Activated T-helper 1 cell treated with anti-CD3 and anti-CD28 coated beads, Interleukin-2, amount 50 U/mL, for 16 hours (primary cell): ENCODE measurements at places on chromosomes 1 and 21.

DNA sequence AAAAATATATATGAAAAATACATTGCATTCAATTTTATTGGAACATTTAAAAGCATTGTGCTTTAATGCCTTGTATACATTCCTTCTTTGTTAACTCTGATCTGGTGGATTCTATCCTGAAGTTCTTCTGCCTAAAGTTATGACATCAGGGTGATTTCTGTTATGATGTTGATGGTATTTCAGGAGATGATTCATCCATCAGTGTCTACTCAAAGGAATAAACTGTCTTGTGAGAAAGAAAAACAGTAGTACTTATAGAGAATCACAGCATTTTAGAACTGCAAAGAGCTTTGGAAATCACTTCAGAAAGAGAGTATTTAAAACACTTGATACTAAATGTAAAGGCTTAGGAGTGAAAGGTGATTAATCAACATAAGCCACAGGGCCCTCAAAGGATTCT, 155.7 kb downstream of the PTPRC start:
- no peak for DNase-seq

DNA sequence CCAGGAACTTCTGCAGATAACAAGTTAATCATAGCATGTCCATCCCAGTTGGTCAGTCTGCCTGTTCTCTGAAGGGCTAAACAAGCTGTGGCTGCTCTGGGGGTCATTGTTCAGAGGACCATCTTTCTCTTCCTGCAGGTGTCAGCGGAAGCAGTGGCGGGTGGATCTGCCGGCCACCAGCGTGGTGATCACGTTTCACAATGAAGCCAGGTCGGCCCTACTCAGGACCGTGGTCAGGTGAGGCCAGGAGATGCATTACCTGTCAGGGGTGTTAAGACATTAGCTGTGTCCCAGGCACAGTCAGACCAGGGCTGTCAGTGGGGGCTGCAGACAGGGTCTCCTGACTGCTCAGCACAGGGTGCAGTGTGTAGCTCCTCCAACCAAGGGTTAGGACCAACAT, 168.8 kb downstream of the GALNT2 start:
- no peak for DNase-seq

DNA sequence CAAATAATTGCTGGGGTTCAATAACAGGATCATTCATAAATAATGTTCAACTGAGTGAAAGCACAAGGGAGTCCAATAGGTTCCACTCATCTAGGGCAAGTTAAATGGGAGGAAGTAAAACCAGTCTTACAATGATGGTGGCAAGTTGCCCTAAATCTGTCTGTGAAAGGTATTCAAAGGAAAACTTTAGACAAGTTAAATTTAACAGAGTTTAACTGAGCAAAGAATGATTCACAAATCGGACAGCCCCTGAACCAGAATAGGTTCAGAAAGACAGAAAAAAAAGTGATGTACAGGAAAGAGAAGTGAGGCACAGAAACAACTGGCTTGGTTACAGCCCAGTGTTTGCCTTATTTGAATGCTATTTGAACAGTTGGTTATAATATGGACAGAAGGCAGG, 183.5 kb upstream of the ADGRL4 start:
- no peak for DNase-seq

DNA sequence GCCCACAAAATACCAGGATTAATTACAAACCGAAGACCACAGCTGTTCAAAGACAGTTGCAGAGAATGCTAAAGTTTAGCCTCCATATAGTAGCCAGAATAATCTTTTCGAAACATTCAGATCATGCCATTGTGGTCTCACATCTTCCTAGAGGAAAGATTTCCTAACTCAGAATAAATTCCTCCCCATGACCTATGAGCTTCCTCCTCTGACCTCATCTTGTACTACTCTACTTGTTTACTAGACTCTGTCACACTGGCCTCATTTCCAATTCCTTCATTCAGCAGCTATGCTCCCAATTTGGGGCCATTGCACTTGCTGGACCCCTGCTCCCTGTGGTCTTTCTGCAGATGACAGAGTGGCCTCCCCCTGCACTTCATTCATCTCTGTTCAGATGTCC, 71.8 kb upstream of the LRRC53 start:
- DNase-seq = no peak

GRCh38 chr21:45607909-45608295, 35.6 kb upstream of the PCBP3 start:
- no peak for DNase-seq

- no peak for DNase-seq
These were observed 184.2 kb downstream of the SLC44A5 start for GRCh38 chr1:75426688-75427087.
